Activated CD8-positive, alpha-beta memory T cell treated with anti-CD3 and anti-CD28 coated beads for 4 hours (primary cell): ENCODE measurements at places on chromosomes 7 and 10.

DNA sequence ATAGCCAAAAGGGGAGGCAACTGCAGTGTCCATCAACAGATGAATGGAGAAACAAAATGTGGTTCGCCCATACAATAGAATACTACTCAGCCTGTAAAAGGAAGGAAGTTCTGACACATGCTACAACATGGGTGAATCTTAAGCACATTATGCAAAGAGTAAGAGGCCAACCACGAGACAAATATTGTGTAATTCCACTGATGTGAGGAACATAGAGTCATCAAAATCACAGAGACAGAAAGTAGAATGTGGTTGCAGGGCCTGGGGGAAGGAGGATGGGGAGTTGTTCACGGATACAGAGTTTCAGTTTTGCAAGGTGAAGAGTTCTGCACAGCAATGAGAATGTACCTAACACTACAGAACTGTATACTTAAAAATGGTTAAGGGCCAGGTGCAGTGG, 13.7 kb upstream of the C10orf71 start:
- DNase-seq: no peak

DNA sequence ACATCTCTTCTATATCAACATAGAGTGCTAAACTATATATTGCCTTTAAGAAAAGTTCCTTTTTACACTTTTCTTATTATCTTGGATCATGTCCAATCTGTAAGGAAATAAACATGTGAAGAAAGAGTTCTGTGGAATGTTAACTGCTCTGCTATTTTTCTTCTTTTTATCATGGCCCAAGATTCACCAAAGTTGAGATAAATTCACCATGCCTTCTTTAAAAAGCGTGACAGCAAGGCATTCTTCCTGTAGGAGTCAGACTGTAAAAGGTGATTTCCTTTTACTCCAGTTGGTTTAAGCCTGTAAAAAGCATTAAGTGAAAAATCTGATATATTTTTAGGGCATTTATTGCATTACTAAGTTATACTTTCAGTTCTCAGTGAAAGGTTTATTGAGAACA, 165.7 kb upstream of the FZD1 start:
- no peak for DNase-seq

DNA sequence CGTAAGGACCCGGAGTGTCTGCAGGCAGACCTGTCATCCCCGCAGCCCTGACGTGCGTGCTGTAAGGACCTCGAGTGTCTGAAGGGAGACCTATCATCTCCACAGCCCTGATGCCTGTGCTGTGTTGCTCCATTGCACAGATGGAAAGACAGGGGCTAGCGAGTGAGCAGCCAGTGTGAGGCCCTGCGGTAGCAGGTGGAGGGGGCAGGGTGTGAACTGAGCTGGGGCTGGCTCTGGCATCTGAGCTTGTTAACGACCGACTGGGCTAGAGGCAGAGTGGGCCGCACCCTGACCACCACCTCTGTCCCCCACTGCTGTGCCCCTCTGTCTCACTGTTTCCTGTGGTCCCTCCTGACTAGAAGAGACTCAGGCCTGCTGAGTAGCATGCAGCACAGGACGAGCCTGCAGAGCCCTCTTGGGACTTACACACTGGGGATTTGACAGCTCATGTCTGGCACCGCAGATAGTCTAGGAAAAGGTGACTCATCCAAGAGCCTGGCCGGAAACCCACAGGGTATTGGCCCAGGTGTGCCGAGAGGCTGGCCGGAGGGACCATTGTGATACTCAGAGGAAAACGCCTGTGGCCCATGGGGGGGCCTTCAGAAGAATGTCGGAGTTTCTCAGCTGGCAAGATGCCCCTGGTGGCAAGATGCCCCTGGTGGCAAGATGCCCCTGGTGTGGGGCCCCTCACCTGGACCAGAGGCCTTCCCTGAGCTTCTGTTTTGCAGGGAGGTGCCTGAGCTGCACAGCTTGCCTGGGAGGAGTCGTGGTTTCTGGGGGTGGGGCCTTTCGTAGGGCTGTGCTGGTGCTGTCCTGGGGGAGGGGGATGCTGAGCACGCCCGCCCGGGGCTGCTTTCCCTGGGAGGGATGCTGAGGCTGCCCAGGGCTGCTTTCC, 34.3 kb downstream of the INPP5A start:
- no peak for DNase-seq

- no peak for DNase-seq
These were observed 28.0 kb downstream of the SEPTIN7 start for GRCh38 chr7:35828817-35829216.
